ENCODE measurements at places on chromosomes 6 and 20.

DNA sequence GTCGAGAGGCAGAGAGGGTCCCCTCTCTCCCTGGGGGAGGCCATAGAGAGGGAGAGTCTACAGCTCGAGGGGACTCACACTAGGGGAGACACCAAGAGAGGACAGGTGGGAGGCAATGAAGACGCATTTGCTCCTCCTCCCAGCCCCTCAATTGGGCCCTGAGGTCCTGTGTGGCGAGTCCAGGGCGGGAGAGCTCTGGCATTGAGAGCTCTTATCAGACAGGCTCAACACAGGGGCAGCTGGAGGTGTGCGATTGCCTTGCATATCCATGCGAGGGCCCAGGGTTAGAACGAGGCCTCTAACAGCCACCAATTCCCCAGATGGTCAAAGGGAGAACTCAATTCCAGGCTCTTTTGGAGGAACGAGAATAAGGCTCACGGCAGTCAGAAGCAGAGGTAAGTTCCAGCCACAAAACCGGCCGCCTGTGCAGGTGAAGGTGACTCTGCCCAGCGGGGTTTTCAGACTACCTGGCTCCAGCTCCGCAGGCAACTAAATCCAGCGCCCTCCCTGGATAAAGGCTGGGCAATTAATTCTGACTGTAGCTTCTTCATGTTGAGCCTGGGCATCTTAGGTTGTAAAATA, 94.0 kb upstream of the MPC1 start:
- no peak for DNase-seq

DNA sequence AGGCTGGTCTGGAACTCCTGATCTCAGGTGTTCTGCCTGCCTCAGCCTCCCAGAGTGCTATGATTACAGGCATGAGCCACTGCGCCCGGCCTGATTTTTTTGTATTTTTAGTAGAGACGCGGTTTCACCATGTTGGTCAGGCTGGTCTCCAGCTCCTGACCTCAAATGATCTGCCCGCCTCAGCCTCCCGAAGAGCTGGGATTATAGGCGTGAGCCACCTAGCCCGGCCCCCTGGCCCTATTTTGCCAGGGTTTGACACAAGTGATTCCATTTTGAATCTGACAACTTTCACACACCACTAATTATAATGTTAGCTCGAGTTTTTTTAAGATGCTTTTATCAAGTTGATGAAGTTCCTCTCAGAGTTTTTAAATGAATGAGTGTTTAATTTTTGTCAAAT, 25.6 kb downstream of the TTLL9 start:
- DNase-seq = no peak

DNA sequence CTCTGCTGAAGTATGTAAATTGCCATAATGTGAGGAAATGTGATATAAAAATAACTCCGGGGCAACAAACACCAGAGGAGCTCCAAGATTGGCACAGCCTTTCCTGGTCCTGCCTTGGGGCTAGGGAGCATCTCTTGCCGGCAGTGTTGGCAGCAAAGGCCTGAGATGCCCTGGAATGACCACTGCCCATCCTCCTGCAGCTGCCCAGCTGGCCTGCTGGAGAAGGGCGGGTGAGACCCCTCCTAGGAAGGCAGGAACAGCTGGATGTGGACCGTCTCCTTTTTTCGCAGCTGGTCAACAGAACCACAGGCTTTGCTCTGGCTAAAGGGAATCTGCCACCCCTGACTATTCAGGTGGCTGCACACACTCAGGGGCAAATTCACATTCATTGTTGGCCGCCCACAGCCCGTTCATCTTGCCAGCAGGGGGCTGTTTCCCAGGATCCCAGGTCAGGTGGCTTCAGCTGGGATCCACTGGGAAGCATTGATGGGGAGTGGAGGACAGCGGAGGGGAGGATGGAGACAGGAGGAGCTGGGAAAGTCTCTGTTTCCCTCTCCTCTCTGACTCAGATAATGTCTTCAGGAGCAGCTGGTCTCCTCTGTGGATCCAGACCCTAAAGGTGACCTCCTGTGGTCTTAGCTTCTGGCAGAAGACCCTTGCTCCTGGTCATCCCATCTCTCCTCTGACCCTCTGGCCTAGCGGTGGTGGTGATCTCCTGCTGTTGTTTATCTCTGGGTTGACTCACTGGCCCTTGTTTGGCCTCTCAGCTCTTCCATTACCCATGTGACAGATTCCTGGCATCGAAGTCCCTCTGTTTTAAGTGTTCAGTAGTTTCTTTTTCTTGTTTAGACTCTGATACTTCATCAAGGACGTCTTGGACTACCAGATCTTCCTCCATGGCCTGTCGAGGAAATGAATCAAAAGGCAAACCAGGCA, 336.7 kb downstream of the DHX35 start:
- DNase-seq = no peak

DNA sequence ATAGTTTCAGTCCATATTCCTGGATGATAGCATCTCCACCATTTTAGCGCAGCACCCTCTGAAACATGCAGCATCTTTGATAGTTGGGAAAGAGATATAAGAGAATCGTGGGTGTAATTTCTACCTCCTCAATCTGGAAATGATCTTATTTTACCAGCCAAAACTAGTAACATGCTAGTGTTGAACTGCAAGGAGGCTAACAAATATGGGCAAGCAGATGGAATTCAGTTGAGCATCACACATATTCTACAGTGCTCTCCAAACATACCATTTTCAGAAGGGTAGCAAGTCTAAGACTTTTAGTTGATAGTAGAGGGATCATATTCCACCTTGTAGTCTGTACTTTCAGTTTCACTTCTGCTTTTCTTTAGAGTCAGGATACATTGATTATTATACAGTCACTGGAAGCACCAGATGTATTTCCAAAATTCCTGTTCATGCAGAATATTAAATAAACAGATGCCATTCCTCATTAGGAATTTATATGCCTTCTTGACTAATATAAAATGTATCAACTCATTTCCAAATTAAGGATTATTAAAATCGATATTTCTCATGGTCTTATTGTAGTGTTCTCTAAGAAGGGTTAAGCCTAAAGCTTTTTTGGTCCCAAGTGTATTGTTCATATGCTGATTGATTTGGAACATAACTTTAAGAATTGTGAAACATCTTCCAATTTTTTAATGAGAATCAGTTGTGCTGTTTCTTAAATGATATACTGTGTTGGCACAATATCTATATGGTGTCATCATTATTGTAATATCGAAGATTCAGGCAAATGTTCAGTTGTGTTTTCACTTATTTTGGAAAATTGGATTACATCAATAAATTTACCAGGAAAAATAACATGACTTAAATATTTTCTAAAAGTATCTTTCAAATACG, 362.0 kb downstream of the CENPW start:
- no peak for DNase-seq

DNA sequence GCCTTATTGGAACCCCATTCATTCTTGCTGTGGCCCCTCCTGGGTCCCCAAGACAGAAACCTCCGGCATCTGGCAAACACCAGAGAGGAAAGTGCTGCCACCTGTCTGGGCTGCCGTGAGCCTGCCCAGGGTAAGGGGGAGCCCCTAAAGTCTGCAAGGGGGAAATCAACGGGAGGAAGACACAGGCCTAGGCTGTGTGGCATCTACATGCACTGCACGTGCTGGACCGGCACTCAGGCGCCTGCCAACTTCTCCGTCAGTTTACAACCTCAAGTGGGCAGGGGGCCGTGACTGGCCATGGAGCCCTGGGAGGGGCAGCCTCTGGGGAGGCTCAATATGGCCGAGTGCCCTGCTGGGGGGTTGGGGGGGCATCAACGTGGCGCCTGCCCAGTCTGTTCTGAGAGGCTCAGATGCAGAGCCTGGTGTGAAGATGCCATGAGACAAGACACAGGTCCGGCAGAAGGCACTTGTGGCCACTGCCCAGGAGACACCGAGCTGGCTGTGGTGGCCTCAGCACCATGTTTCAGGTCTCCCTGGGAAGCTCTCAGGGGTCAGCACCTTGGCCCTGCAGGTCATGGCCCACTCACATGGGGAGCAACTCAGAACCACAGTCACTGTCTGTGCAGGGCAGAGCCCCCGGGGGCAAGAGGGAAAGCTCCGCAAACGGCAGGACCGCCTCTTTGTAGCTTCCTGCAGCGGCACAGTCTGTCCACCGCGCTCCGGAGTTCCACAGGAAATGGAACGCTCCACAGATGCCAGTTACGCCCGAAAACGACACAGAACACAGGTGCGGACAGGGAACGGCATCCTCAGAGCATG, 8.4 kb downstream of the UCKL1 start:
- no peak for DNase-seq

DNA sequence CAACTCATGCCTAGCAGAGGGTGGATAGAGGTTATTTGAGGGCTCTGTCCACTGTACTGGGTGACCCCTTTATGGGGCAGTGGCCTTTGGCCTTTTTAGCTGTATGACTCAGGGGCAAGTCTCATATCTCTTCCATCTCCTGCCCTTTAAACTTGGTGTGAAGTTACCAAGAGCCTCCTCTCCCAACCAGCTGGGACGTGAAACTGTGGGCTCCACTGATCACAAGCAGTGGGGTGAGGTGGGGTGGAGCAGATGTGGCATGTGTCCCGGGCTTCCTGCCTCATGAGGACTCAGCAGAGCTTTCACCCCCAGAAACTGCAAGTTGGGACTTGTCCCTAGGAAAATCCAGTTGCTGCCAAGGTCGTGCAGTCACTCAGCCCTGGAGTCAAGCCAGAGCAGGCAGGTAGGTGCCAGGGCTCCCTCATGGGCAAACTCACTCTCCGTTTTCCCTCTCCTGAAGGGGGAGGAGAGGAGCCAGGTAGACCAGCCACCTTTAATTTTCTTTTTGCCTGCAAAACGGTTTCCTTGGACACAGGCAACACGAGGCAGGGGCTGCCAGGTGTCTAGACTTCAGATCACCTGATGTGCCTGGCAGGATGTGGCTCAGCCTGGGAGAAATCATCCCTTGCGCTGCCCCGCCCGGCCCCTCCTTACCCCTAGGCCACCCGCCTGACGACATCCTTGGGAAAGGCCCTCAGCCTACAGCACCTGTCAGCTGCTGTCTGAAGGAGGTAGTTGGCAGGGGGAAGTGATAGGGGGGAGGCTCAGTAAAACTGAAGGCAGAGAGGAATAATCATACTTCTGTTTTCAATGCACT, 4.0 kb downstream of the CDKN1A start:
- peak; percentile 87 for DNase-seq

- no peak for DNase-seq
Observed at GRCh38 chr6:105896821-105897095, 189.4 kb upstream of the PRDM1 start.

GRCh38 chr6:37569743-37570481, 70.2 kb upstream of the CCDC167 start:
- DNase-seq = no peak

DNA sequence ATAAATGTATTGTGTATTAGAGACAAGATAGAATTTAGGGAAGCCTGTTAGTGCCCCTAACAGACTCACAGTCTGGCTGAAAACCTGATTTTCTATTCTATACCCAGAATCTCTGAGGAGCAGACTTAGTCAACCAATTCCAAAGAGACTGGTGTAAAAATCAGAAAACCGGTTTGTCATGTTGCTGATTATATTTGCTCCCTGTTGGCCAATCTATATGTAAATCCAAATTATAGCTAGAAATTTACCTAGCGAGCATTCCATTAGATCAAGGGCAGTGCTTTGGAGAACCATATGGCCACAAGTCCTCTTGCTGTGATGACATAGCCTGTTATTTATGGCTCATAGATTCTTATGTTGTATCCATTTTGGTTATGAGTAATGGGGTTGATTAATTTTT, 4.8 kb downstream of the NFYA start:
- no peak for DNase-seq

DNA sequence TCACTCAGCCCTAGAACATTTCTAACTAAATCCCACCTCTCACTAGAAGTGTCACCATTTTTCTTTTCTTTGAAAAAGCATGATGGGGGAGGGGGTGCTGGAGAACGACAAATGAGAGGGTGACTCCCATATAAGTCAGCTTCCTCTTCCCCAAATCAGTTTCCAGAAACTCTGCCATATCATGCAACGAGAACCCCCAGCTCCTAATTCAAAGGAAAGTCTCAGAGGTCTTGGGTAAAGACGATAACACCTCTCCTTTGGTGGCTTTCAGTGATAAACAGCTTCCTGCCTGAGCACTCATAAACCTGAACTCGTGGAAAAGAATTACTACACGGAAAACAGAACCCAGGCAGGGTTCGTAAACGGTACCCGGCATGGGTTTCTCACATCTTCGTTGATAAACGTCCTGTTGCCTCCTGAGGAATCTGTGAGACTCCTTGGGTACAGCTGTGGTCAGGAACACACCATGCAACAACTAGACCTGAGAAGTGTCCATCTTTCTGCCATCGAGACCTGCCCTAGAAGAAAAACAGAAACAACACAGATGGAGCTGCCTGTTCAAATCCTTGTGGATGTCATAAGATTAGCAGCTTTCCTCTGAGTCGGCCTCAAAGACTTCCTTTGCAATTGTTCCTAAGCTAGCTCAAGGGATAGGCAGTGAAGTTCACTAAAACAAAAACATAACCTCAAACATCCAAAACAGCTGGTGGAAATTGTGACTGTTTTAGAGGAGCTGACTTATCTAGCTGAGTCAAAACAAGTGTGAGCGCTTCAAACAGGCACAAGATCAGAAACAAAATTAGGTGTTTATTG, 185.8 kb upstream of the PRDM1 start:
- peak; percentile 44 for DNase-seq

GRCh38 chr6:150599199-150600009, at the start of gene PLEKHG1:
Gene PLEKHG1 (plus strand): TSS chr6:150599885. CDS start chr6:150733682, 133,797 bp downstream.
- DNase-seq = peak; percentile 33

GRCh38 chr6:35677456-35677855, 11.3 kb downstream of the FKBP5 start:
- no peak for DNase-seq

DNA sequence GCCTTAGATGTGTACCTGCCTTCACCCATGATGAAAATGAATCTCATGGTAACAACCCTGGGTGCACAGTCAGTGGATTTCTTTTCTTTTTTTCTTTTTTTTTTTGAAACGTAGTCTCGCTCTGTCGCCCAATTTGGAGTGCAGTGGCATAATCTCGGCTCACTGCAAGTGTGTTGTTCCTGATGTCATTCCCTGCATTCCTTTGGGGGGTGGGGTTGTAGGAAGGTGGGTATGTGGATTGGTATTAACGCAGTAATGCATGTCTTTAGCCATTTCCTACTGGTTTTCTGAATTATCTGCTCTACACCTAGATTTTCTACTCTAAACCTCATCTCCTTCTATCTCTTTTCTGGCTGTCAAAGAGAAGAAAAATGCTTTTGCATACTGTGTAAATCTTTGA, 146.6 kb downstream of the RNF144B start:
- DNase-seq = no peak

DNA sequence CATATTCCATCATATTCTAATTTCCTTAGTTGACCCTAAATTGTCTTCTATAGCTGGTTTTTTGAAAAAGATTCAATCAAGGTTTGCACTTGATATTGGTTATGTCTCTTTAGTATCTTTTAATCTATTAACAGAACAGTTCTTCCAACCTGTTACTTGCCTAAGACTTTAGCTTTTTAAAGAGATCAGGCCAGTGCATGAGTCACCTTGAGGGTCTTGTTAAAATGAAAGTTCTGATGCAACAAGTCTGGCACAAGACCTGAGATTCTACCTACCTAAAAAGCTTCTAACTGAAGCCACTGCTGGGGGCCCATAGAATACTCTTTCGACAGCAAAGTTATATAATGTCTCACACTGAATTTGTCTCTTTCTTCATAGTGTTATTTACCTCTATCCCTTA, 3.2 kb downstream of the USP45 start:
- no peak for DNase-seq

Data from inflammatory macrophage treated with lipopolysaccharide for 1 hour (primary cell).